ENCODE measurements at places on chromosomes 16 and 17.

GRCh38 chr16:9438991-9439390 lies 347.5 kb downstream of the HAPSTR1 start:
- DNase-seq: no peak

GRCh38 chr17:58312829-58313228 lies 15.8 kb downstream of the TSPOAP1 start:
- DNase-seq: no peak

DNA sequence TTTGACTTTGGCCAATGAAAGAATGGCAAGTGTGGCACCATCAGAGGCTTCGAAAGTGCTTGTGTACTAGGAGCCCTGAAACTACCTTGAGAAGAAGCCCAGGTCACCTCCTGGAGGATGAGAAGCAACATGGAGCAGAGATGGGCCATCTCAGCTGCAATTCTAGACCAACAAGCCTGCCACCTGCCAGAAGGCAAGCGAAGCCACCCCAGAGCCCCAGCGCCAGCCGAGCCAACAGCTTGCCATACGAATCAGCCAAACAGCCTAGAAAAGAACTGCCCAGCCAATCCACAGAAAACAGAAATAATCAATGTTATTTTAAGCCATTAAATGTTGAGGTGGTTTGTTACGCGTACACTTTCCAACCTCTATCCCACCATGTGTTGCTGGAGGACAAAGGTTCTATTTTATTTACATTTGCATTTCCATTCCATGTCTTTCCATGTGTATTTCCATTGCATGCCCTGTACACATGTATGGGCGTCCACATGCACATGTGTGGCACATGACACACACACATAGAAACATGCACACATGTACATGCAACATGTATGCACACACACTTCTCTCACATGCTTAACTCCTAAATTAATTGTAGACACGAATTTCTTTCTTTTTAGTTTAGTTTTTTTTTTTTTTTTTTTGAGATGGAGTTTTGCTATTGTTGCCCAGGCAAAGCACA lies 144.3 kb upstream of the TNRC6C start:
- DNase-seq: no peak

- DNase-seq: no peak
These were observed 9.5 kb upstream of the KSR1 start for GRCh38 chr17:27446569-27447301.

Measured in activated CD4-positive, alpha-beta T cell treated with anti-CD3 and anti-CD28 coated beads, Interleukin-2, amount 10 ng/mL, durations not matched to agents 7 days and 5 days (primary cell).